Midbrain (tissue), 1 donor: ENCODE measurements at places on chromosomes 2 and 18.

DNA sequence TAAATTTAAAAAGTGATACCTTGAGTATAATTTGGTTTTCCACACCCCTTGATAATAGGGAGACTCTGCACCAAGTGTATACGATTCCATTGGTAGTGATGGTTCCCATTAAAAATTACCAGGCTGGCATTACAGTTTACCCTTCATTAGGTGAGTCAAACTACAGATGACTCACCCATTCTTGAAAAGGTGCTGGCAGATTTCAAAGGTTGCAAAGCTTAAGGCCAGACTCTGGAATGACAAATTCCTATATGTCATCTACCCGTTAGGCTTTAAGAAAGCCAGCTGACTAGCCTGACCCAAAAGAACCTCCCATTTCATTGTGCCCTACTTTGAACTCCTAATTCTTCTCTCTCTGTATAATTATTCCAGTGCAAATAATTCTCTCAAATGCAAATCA lies 124.4 kb downstream of the LRRTM4 start:
- no peak for DNase-seq

DNA sequence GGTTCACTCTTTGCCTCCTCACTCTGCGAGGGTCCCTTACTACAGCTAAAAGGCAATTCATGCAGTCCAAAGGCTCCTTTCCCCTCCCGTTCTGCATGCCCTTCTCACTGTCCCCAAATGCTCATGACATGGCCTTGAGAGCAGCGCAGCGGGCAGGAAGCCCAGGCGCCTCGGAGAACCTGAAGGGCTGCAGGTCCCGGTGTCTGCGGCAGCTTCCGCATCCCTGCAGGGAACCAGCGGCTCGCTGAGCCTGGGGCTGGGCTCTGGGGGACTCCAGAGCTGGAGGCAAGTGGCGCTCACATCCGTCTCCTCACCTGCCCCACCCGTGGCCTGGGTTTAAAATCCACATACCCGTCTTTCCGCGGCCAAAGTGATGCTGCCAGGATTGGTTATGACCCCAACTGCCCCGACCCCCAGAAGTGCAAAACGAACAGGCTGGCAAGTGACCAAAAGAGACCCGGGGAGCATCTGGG lies 462 bp upstream of the CIDEA start:
- DNase-seq, result no peak

DNA sequence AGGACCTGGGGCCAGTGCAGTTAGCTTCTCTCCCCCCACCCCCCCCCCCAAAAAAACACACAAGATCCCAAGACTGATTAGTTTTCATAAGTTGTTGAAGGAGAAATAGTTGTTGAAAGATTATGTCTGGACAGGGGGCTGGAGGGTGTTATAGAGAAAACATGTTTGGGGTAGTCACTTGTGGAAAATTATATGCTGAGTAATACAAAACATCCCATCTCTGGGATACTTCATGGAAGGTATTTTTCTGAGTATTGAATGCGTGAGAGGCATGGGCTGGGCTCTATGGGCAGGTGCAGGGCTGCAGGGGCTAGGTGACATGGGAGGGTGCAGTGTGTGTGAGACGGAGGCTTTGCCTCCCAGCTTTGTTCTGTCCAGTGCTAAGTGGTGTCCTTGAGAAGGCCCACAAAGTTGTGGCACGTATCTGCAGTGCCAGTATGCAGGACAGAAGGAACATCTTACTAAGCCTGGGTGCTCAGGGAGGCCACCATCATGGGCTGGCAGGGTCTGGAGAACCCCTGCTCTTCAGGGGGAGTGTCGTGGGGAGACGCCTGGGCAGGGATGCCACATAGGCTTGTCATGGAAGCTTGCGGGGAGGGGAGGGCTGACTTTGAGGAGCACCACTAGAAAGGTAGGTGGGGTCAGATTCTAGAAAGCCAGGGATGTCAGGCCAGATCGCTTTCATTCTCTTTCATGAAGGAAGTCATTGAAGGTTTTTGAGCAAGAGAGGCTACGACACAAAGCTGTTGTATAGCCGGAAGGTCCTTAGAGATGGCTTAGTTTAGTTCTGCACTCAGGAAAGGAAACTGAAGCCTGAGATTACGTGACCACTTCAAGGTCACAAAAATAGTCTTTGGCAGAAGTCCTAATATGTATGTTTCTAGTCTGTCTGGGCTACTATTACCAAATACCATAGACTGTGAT lies 232.0 kb downstream of the LDLRAD4 start:
- no peak for DNase-seq

GRCh38 chr2:204673877-204674276 lies 128.6 kb downstream of the PARD3B start:
- no peak for DNase-seq

DNA sequence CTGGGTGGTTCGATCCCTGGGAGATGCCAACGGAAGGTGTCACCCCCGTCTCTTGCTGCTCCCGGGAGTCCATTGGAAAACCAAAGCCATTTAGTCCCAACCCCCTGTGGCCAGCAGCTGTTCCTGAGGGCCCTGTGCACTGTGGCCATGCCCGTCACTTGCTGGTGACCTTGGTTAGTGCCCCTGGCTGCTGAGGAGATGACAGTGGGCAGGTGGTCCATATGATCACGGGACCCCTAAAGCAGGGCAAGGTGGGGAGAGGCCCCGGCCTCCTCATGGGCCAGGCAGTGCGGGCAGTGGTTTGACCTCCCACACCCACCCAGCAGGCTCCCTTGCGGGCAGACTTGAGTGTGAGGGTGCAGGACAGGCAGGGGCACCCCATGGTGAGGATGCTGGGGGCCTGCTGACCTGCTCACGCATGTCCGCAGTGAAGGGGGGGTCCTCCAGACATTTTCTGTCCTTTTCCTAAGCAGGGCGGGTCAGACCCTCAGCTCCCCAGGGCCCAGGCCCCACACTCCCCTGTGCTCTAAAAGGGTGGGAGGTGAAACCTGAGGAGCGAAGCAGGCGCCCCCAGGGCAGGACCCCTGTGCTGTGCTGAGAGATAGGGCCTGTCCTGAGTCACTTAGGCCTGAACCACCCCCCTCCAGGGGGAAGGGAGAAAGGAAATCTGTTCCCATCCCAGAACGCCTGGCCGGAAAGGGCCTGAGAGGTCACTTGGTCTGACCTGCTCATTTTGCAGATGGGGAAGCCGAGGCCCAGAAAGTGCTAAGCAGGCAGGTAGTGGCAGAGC lies 6.8 kb downstream of the ITM2C start:
- no peak for DNase-seq

GRCh38 chr2:241771286-241772062 lies 5.1 kb upstream of the GAL3ST2 start:
- no peak for DNase-seq

DNA sequence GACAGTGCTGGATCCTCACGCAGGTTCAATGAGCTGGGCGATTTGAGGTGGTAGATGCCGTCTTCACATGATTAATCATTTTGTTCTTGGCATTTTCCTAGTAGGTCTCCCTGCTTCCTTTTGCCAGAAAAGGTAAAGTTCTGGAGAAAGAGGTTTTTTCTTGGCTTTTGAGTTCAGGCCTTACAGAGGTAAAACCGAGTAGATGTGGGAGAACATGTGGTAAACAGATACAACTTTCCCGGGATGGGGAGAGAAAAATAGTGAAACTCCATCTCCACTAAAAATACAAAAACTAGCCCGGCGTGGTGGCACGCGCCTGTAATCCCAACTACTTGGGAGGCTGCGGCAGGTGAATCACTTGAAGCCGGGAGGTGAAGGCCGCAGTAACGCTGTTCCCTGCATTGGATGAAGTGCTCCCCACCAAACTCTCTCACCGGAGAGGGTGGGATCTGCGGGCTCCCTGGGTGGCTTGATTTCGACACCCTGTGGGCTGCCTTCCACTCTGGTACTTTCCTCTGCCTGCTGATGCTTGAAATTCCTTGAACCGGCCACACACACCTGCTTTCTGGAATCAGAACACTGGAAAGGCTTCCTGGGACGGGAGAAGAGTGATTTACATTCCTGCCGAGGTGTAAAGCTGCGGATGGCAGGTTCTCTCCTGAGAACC lies 88.8 kb downstream of the ACTR3 start:
- DNase-seq, result no peak

DNA sequence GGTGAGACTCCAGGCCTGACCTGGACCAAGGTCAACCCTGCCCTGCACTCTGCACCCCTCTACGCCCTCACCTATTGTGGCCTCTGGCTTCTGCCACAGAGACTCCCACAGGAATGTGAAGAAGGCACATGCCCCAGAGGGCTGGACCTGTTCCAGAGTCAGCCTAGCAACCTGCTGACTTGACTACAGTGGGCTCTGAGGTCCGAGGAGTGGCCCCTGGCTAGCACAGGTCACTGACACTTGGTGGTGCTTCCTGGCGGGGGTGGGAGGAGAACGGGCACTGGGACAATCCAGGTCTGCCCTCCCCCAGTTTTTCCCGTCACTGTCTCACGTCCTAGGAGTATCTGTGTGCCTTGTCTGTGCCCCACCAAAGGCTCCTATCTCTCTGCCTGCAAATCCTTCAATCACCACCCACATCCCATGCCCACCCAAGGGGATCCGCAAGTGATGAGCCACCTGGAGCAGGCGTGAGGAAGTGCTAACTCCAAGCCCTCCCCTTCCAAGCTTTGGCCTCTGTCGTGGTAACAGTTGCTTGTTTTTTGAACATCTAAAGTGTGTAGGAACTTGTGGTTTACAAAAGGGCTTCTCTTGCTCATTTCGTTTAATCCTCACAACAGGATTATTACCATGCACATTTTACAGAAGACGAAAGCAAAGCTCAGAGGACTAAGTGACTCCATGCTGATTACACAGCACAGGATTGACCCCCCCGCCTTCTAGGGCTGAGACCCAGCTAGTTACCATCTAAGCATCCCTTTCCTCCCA lies 86.2 kb downstream of the MCFD2 start:
- no peak for DNase-seq

GRCh38 chr2:42532397-42532796 lies 36.0 kb upstream of the MTA3 start:
- DNase-seq, result no peak

GRCh38 chr2:39933196-39933595 lies 154.1 kb upstream of the THUMPD2 start:
- no peak for DNase-seq

GRCh38 chr2:126638746-126639145 lies 17.2 kb upstream of the GYPC start:
- DNase-seq, result no peak

DNA sequence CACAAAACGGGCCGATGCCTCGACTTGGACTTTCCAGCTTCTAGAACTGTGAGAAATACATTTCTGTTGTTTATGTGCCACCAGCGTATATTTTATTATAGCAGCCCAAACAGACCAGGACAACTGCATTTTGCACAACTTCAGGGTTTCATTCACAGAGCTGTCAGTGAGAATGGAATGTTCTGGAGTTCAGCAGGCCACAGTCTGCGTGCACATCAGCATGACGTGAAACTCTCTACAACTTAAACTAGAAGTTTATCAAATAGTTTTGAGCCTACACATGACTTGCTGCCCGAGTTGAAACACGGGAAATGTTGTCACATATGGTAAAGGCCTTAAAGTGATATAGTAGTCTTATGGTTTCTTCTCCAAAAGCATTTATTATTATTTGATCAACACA lies 3.9 kb upstream of the TRIB2 start:
- DNase-seq, result no peak

- DNase-seq, result no peak
These were observed 252.5 kb upstream of the SIX2 start for GRCh38 chr2:45261746-45262145.

DNA sequence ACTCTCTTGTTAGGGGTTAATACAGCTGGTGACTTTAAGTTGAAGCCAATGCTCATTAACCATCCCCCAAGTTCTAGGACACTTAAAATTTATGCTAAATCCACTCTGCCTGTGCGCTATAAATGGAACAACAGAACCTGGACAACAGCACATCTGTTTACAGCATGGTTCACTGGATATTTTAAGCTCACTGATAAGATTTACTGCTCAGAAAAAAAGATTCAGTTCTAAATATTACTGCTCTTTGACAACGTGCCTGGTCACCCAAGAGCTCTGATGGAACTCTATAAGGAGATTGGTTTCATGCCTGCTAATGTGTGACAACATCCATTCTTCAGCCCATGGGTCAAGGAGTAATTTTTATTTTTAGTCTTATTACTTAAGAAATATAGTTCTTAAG lies 27.5 kb downstream of the RNF103 start:
- no peak for DNase-seq

DNA sequence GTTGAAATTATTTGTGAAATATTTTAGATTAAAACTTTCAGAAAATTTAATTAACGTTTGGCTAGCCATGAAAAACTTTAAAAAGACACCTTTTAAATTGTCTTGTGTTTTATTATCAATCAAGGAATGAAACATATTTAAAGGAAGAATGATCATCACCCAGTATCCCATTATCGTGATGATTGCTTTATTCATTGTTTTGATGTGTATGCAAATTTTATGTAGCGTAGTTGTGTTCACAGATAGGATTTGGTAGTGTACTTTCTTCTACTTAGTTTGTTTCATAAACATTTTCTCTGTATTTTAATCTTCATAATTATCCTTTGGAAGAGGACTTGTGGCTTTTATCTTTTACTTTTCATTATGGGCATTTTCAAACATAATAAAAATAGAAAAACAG lies 7.8 kb downstream of the GRHL1 start:
- DNase-seq, result no peak

- no peak for DNase-seq
These were observed 129.9 kb downstream of the DDX1 start for GRCh38 chr2:15721411-15722067.

GRCh38 chr2:62538756-62539155 lies 32.8 kb upstream of the TMEM17 start:
- no peak for DNase-seq

- no peak for DNase-seq
These were observed 9.7 kb downstream of the RHBDD1 start for GRCh38 chr2:226845386-226846116.

DNA sequence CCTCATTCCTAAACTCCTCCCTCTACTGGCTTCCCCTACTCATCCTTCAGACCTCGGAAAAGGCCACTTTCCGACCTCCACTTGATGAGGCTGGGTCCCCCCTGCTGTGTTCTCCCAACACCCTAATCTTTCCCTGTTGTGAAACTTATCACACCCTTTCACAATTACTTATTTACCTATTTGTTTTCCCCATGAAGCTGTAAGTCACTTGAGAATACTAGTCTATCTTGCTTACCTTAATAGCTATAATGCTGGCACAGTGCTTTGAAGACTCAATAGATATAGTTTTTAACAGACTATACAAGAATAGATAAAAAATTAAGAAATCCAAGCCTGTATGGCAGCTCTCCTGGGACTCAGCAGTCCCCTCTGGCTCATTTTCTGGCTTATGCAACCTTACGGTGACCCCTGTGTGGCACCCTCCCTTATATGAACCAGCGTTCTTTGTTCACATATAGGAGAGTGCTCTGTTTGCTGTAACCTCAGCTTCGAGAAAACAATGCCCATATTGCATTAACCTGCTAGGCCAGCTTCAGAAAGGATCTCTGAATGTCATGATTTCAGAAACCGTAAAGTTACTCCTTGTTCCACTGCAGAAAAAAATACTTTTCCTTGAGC lies 220.4 kb upstream of the PKDCC start:
- no peak for DNase-seq

DNA sequence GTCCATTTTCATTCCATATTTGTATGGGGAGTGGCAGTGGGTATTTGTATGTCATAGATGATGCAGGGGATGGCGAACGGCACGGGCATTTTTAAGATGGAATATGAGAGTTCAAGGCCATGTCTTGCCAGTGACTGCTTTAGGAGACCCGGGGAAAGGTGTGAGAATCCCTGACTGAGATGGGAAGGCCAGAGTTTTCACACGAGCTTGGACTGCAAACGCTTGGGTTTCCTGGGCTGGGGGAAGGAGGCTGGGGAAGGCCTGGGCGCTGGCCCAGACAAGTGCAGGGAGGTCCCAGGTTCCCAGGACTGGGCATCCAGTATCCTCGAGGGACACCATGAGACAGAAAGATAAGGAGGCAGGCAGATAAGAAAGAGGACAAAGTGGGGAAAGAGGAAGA lies 35.2 kb downstream of the CNGA3 start:
- no peak for DNase-seq
